ENCODE measurements at places on chromosomes 1 and 21.

DNA sequence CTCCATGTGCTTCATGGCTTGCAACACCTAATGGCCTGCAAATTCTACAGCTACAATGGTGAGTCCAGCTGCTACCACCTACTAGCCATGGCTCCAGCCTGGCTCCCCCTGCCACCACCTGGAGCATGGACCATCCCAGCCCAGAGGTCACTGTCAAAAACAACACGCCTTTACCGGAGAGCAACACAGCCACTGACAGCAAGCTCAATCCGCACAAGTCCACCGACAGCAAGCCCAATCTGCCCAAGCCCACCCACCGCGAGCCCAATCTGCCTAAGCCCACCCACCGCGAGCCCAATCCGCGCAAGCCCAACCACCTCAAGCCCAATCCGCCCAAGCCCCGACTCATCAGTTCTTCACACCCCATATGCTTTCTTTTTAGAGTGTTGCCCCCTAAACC lies 128.2 kb downstream of the KIF26B start:
- DNase-seq: no peak

DNA sequence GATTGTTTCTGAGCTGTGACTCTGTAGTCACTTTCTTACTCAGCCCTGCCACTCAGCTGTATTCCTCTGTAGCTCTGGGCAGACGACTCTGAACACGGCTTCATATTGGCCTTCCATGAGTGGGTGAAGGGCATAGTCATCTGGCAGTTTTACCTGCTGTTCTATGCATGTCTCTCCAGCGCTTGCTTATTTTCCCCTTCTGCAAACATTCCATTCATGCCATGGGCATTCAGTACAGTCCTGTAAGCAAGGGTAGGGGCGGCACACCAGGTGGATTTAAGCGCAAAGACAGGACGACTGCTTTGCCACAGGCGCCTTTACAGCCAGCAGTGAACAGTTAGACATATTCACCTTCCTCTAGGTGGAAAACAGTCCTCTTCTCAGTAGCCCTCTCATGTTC lies 4.4 kb upstream of the WDR26 start:
- DNase-seq: no peak

DNA sequence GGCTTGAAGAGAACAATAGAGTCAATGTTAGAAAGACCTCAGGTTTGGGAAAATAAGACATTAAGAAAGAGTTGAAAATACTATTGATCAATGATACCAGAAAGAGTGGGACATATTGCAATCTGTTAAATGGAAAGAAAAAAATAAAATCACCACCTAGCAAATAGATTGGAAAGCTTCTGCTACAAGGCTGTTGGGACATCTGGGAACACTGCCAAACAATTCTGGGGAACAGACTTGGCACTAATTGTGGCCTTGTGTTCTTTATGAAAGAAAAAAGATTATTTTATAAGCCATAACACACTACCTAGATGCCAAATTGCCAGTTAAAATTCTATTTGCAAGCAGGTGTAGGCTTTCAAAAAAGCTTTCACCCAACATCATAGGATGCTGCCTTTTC lies 137.8 kb downstream of the TSEN15 start:
- no peak for DNase-seq

DNA sequence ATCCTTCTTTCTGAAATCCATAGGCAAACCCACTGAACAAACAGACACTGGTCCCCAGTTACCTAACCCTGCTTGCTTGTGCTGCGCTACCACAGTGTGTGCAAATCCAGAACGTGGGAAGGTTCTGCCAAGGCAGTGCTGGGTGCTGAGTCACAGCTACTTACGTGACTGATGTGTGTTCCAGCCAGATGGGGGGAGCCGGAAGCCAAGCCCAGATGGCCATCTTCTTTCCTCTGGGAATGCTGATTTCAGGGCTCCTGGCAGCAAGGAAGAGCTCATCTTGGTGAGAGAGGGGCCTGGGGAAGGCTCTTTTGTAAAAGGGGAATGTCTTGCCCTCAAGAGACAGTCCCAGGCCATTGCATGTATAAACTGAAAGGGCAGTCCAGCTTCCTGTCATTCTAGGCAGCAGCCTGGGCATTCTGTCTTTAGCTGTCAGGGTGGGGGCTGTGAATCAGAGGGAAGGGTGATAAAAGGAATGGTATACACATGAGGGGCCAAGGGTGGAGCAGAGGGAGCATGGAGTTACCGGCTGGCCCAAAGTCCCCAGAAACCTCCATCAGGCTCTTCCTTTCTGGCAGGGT lies 54.1 kb downstream of the CD46 start:
- no peak for DNase-seq

DNA sequence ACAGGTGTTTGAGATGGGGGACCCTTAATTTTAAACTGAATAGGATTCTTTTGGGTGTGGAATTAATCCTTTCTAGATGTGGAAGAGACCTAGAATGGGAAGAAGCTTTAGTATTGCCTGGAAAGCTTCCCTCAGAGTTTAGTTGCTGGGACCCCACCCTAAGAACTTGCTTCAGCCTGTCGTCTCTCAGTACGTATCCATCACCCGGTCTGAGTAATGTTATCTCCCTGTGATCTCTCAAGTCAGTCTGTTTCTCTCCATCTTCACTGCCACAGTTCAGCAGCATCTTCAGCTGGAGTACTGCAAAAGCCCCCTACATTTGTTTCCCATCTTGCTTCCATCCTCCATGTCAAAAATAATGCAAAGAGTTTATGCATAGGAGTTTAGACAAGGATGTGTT lies 28.9 kb downstream of the CNST start:
- no peak for DNase-seq

- no peak for DNase-seq
Observed at GRCh38 chr1:234433563-234434285, 45.3 kb downstream of the TARBP1 start.

DNA sequence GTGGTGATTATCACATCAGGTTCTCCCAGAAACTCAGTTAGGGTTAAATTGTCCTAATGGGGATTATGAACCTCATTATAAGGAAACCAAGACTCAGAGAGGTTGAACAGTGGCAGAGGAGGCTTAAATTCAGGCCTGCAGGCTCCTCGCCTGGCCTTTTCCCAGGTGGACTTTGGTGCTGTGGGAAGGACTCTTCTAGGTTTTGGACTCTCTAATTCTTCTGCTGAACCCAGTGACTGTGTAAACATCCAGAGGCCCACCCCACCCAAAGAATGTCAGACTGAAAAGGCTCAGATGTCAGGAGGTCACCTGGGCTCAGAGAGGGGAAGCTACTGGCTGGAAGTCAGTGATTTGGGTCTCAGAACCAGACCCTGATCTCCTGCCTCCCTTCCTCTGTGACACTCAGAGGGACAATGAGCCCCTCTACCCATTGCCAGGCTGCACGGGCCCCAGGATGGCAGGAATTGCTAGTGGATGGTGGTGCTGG lies 2.5 kb downstream of the ZNF362 start:
- no peak for DNase-seq

- no peak for DNase-seq
Observed at GRCh38 chr1:95927061-95927460, 693.1 kb downstream of the RWDD3 start.

- DNase-seq: no peak
Observed at GRCh38 chr1:170886460-170886859, 48.9 kb upstream of the MROH9 start.

- DNase-seq: no peak
Observed at GRCh38 chr1:3244927-3245315, 175.9 kb downstream of the PRDM16 start.

- DNase-seq: peak; percentile 86
Observed at GRCh38 chr1:144551543-144552424, 40.9 kb upstream of the PPIAL4F start.

GRCh38 chr1:235902677-235903542 lies 36.2 kb upstream of the LYST start:
- DNase-seq: no peak

DNA sequence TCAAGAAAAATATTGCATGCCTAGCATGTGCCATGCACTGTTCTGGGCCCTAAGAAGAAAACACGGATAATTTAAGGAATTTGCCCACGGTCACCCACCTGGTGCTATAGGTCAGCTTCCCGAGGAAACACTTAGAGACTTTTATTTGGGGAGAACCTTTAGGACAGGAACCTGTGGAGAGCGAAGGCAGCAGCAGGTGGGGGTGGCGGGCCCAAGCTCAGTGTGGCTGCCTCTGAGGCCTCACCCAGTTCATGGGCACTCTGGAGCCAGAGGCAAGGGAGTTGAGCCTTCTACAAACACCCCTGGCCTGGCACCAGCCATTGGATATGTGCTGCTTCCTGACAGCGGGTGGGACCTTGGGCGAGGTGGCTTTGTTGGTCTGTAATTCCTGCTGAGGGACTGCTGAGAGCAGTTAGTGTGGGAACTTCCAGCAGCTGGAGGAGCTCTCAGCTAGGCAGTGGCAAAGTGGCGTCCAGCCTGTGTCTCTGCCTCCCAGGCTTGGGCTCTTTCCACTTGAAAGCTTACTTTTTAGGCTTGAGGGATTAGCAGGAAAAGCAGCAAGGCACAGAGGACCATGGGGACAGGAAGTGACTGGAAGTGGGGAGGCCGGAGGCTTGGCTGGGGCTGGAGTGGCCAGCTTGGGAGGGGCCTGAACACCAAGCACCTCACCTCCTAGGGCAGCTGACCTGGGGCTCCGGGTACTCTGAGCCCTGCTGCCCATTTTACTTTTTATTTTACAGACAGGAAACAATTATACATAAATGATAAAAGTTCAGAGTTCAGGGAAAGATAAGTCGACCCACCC lies 19.1 kb downstream of the MRPL37 start:
- peak; percentile 34 for DNase-seq

- no peak for DNase-seq
Observed at GRCh38 chr21:37819372-37819771, 96.9 kb downstream of the KCNJ6 start.

DNA sequence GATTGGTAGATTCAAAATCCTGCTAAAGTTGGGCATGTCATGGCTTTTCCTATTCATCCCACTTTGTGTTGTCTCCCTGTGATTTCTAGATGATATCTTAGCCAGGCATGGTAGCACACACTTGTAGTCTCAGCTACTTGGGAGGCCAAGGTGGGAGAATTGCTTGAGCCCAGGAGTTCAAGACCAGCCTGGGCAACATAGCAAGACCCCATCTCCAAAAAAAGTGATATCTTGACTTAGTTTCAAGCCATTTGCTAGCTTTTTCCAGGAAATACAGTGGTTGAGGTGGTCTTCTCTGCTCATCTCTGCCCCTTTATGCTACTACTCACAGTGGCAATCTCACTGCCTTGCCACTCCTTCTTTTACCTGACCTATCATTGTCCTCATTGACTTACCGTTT lies 12.3 kb upstream of the HAX1 start:
- DNase-seq: no peak

GRCh38 chr1:165376811-165377311 lies 20.3 kb upstream of the LMX1A start:
- DNase-seq: no peak

GRCh38 chr1:212035835-212036605 lies 472 bp downstream of the DTL start:
- DNase-seq: peak; percentile 4

DNA sequence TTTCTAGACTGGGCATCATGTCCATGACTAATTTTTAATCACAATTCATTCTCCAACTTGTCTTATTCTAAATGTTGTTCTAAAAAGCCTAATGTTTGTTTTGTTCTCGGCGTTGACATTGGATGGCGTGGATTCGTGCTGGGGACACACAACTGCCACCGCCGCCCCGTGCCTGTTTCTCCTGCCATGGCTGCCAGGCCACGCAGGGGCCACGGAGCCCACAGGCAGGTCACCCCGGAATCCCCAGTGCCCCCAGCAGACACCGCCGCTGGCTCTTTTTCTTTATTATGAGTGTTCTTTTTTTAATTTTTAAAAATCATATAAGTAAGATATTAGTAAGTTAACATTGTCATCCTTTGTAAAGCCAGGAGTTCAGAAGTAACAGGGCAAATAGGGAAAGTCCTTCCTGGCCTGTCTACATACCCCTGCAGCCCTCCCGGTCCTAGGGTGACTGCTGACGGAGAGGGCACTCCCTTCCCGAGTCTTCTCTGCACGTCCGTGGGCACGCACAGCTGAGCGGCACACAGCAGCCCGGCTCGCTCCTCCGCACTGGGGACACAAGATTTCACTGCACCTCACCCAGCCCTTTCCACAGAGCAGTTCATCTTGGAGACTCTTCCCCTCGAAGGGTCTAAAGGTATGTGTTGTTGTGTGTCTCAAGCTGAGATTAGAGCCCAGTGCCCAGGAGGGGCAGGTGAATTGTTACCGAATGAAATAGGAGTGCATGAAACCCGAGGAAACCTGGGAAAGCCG lies 32.1 kb downstream of the KRTAP10-1 start:
- DNase-seq: no peak

DNA sequence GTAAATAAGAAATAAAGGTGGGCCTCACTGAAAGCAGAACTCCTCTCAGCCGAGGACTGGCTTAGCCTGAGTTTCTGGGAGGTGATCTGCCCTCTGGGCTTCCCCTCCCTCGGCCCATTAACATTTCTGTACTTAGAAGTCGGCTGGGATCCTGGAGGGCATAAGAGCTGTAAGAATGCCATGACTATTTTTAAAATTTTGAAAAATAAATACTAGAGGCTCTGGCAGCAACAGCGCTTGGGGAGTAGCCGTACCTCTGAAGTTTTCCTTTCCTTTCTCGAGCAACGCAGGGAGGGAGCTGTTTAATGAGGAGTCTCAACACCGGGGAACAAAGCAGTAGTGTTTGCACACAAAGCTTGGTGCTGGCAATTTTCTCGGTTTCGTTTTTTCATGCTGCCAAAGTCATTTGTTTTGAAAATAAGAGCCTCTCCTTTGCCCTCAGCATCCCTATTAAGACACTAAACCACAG lies 498.7 kb downstream of the SMYD3 start:
- no peak for DNase-seq

DNA sequence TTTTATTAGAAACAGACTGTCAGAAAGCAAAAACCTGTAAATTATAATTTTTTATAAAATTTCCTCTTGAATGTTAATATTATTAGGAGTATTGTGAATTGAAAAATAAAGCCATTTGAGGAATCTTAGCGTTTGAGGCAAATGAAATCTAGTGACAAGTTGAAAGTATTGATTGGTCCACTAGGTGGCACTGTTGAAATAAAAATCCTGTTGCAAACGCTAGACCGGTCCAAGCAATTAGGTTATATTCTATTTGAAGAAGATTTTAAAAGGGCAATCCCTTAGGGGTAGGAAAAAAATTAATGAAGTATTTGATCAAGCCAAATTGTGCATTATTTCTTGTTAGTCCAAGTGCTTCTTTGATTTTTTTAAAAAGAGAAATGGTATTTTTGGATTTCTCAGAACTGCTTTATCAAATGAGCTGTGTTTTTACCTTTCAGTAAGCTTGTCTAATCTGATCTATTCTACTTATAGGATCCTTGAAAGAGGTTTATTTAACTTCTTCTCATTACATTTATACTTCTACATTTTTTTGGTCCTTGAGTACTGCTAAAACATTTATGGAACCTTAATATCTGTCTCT lies 57.7 kb downstream of the ATG4C start:
- peak; percentile 65 for DNase-seq

- DNase-seq: no peak
Observed at GRCh38 chr21:43024439-43025136, 50.2 kb downstream of the PKNOX1 start.

- peak; percentile 64 for DNase-seq
Observed at GRCh38 chr1:178501705-178502329, 5.1 kb upstream of the CLEC20A start.

- no peak for DNase-seq
Observed at GRCh38 chr1:100580446-100580845, 42.5 kb downstream of the GPR88 start.

Data from renal pelvis (tissue), 12 donors.